ENCODE measurements at places on chromosomes 2 and 18. TPM values are rescaled to one million over a fixed set of nuclear protein-coding genes. Genes with fewer than 3 reads are reported as not detected.

- no peak overlapping the region for H3K27ac ChIP-seq
- DNase-seq = no peak
- no peak overlapping the region for H3K4me3 ChIP-seq
- H3K4me1 ChIP-seq = peaks cover 9% of the 10 kb centered on the region
- H3K36me3 ChIP-seq = no peaks in the 10 kb centered on the region
These were observed 207.3 kb downstream of the TRIB2 start for GRCh38 chr2:12923907-12924610.

DNA sequence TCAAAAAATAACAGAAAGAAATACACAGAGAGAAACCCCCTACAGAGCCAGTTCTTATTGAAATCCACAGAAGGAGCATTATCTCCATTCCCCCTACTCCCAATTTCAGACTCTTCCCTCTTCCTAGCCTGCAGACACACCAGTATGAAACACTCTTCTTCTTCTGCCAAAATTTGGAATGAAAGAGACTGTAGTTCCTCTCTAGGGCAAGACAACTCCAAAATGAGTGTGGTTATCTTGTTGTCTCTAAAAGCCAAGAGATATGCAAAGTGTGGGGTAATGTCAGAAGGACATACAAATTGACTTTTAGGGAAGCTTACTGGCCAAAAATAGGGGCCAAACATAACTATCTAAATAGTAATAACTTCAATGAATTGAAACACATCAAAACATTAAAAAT, 337.1 kb upstream of the SETBP1 start:
- H3K27me3 ChIP-seq = no peaks in the 10 kb centered on the region
- H3K36me3 ChIP-seq = no peaks in the 10 kb centered on the region

GRCh38 chr18:49400398-49401072, 59.9 kb downstream of the DYM start:
- no peak overlapping the region for H3K27ac ChIP-seq
- DNase-seq = no peak
- H3K36me3 ChIP-seq = no peaks in the 10 kb centered on the region

The CCNYL1 gene
- 7.1 TPM for total RNA-seq

The G6PC2 gene
- not detected for total RNA-seq

The SLC30A3 gene
- 6.6 TPM for total RNA-seq

- H3K27me3 ChIP-seq = no peaks in the 10 kb centered on the region
- H3K36me3 ChIP-seq = no peaks in the 10 kb centered on the region
- H3K4me3 ChIP-seq = no peak overlapping the region
- no peaks in the 10 kb centered on the region for H3K4me1 ChIP-seq
- no peak for DNase-seq
These were observed 585.7 kb upstream of the FANCL start for GRCh38 chr2:58826795-58827194.

The AOX1 gene
- 1.1 TPM for total RNA-seq

The RAB27B gene
- not detected for total RNA-seq

DNA sequence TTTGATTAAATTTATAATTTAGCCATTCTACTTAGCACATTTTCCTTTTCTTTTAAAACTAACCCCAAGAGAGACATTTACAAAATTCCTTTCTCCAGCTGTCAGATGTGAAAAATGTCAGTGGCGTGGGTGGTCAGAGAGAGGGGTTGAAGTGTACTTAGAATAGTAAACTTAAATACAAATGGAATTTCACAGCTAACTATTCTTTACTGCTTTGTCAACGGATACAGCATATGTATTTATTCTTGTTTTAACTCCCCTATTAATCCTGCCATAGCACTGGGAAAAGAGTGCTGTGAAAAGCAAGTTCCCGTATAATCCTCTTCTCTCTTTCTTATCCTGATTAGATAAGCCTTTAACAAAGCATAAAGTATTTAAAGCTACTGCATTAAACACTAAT, 191.4 kb upstream of the CHAC2 start:
- no peaks in the 10 kb centered on the region for H3K36me3 ChIP-seq
- H3K27me3 ChIP-seq = no peaks in the 10 kb centered on the region
- DNase-seq = no peak
- no peak overlapping the region for H3K27ac ChIP-seq

Data from heart left ventricle (tissue), 16 donors.